ENCODE measurements at places on chromosomes 7 and 10. TPM values are rescaled to one million over a fixed set of nuclear protein-coding genes. Genes with fewer than 3 reads are reported as not detected.

The SFTPA1 gene
- total RNA-seq = not detected

The FAM107B gene
- total RNA-seq = 422 TPM

The CYP3A5 gene
- total RNA-seq = not detected

The SORCS1 gene
- not detected for total RNA-seq

The ITGB1 gene
- 167 TPM for total RNA-seq

The GLCCI1 gene
- 85.6 TPM for total RNA-seq

The ZMIZ2 gene
- 91.7 TPM for total RNA-seq

DNA sequence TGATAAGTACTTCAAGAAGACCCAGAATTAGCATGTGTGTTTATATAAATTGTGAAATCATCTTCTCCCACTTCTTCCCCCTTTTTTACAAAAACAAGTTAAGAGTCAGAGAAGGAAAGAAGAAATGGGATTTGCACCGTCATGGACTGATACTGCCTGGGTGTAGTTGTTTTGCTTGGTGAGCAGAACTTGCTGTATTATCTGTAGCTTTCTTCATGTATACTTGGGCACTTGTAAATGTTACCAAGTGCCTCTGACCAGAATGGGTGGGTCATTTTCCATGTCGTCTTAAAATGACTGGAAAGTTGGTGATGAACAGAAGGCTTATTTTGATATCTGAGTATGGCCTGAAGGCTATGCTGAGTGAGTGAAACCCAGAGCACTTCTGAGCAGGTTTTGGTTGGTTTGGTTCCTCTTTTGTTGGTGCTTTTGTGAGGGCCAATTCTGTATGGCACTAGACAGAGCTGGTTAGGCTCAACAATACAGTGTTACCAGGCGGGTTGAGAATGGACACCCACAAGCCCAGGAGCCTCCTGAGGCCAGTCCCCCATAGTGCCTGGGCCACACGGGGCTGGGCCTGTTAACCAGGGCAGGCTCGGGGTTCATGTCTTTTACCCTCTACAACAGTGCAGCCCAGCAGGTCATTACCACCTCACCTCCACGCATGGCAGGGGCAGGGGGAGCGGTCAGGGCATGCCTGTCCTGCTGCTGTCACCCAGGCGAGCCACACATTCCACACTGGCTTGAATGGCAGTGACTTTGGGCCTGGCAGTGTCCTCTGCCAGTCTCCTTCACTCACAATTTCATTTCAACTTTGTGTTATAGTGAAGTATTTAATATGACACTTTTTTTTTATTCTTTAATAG, 115.1 kb downstream of the CCNY start:
- peak; percentile 57 for DNase-seq

DNA sequence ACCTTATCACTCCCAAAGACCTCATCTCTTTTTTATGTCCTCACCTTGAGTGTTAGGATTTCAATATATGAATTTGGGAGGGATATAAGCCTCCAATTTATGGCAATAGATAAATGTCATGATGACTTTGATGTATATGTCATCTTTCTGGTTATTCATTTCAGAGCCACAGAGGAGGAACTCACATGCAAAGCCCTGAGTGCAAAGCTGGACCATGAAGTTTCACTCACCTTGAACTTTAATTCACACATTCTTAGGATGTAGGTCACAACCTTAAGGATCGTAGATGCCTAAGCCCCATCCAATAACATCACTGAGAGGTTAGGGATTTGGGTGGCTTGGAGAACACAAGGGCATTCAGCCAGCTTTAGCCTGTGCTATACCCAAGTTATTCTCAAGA, 81.9 kb upstream of the ZPBP start:
- no peak for DNase-seq

GRCh38 chr10:129629911-129630310, 162.9 kb downstream of the MGMT start:
- no peak for DNase-seq

DNA sequence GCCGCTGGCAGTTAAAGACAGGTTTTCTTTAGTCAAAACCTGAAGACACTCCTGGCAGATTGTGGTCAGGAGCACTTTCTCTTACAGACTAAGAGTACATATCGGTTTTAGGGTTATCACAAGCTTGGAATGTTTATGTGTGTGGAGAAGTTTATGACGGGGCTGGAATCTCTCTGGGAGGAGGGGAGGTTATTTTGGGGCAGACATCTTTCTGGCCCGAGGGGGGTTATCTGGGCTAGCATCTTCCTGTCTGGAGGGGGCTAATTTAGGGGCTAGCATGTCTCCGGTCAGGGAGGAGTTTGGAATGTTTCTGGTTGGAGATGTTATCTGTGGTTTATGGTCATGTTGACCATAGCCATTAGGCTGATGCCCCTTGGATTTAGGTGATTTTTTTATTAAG, 141.2 kb upstream of the KIF5B start:
- DNase-seq = no peak

DNA sequence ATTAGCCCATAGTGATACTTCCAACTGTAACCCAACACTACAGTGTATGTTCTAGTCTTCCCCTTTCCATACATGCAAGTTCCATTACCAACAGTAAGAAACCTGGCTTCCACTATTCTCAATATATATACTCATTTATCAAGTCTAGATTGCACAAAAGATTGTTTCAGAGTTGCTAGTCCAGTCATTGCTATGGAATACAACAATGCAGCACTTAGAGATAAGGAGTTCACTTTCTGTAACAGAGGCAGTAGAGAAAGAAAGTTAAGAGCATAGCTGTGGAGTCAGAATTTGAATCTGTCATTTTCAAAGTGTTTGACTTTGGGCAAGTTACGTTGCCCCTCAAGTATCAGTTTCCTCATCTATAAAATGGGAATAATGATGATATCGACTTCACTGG, 90.1 kb downstream of the RTKN2 start:
- no peak for DNase-seq

- DNase-seq = no peak
These were observed 153.0 kb downstream of the SNX13 start for GRCh38 chr7:17787257-17787656.

DNA sequence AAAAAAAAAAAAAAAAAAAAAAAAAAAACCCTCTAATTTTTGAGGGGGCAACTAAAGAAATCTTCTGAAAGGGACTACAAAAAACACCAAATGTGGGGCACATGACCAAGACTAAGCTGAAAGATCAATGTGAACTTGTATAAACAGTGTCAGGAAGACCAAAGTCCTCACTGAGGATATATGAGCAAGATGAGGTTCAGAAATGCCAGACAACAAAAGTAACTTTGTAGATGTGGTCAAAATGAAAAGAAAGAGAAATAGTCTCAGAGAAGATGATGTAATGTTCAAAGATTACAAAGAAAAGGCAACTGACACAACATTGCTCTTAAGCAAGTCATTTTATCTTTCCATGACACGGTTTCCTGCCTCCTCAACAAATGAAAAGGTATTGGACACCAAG, 48.7 kb upstream of the PTPRZ1 start:
- no peak for DNase-seq

DNA sequence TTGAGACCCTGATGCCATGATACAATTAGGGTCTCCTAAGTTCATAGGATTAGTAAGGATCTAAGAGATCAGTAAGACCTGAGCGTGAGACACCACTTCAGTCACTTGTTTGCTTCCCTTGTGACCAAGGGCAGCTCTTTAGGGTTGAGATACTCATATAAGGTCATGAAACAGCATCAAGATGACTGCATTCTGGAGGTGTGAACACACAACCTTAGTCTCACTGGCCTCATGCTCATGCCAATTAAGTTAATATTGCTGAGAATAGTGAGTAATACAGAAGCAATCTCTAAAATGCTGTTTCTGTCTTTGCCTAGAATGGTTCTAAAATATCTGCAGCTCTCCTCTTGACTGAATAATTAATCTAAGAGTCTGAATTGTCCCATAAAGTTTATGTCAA, 39.6 kb upstream of the KLHL7 start:
- DNase-seq = no peak

GRCh38 chr7:105952917-105953595, 10.0 kb upstream of the CDHR3 start:
- no peak for DNase-seq

DNA sequence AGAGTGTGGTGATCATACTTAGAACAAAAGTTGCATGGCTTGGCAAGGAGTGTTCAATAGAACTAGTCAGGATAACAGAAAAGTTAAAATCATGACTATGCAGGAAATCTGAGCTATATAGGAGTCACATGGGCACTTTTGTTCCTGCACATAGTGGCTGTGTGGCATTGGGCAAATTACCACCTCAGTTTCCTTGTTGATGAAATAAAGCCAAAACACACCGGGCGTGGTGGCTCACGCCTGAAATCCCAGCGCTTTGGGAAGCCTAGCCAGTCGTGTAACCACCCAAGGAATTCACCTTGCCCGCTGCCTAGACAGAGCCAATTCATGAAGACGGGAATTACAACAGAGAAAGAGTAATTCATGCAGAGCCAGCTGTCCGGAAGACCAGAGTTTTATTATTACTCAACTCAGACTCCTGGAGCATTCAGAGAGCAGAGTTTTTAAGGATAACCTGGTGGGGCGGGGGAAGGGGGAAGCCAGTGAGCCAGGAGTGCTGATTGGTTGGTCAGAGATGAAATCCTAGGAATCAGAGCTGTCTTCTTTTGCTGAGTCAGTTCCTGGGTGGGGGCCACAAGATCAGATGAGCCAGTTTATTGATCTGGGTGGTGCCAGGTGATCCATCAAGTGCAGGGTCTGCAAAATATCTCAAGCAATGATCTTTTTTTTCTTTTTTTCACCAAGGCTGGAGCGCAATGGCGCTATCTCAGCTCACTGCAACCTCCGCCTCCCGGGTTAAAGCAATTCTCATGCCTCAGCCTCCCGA, 6.4 kb upstream of the MKRN1 start:
- no peak for DNase-seq

GRCh38 chr7:43643846-43644245, 60.9 kb downstream of the STK17A start:
- no peak for DNase-seq

DNA sequence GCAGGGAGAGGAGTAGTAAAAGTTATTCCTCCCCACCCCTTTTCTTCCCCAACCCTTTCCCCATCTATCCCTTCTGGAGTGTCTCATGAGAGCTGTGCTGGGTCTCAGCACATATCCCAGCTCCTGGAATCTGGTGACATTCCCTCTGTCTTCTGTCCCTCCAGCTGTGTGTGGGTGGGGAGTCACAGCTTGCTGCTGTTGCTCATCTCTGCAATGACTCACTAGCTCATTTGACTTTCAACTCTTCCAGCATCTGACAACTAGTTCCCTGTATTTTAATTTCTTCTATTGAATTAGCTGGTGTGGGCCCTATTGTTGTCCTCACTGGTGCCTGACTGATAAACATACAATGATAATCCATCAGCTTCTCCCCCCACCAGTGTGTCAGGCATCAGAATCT, 198.9 kb upstream of the AUTS2 start:
- DNase-seq = no peak
